ENCODE measurements at places on chromosomes 3 and 15. TPM values are rescaled to one million over a fixed set of nuclear protein-coding genes. Genes with fewer than 3 reads are reported as not detected.

CHRFAM7A gene
- total RNA-seq = 1.5 TPM

LDHAL6B gene
- total RNA-seq = not detected

NPHP3 gene
- 29.5 TPM for total RNA-seq

GOLGA8T gene
- 0.17 TPM for total RNA-seq

SLC12A8 gene
- total RNA-seq = 13.2 TPM

CYP8B1 gene
- not detected for total RNA-seq

NDN gene
- 66.9 TPM for total RNA-seq

PARP14 gene
- 54.0 TPM for total RNA-seq

SAMD7 gene
- not detected for total RNA-seq

CDHR4 gene
- total RNA-seq = 0.07 TPM

ADGRG7 gene
- not detected for total RNA-seq

ASB14 gene
- not detected for total RNA-seq

DAZL gene
- not detected for total RNA-seq

TRPM1 gene
- not detected for total RNA-seq

LXN gene
- 52.5 TPM for total RNA-seq

GOLGA6L9 gene
- total RNA-seq = 1.5 TPM

PAK6 gene
- total RNA-seq = 0.13 TPM

CCR9 gene
- not detected for total RNA-seq

DCP1A gene
- total RNA-seq = 13.1 TPM

PRR23E gene
- total RNA-seq = not detected

CPNE9 gene
- not detected for total RNA-seq

TLR9 gene
- total RNA-seq = 0.23 TPM

DNAH12 gene
- total RNA-seq = 0.13 TPM

ZNF501 gene
- 3.0 TPM for total RNA-seq

TRIM71 gene
- not detected for total RNA-seq

TGM4 gene
- total RNA-seq = not detected

ANP32A gene
- 58.0 TPM for total RNA-seq

CRYBG3 gene
- total RNA-seq = 37.6 TPM

SLC51B gene
- not detected for total RNA-seq

LRRC58 gene
- 30.2 TPM for total RNA-seq

GPX1 gene
- 194 TPM for total RNA-seq

ACAN gene
- total RNA-seq = 209 TPM

FILIP1L gene
- 23.8 TPM for total RNA-seq

FBXO40 gene
- not detected for total RNA-seq

CCDC13 gene
- total RNA-seq = 0.36 TPM

CNTN3 gene
- total RNA-seq = 7.0 TPM

RGMA gene
- 1.3 TPM for total RNA-seq

MB21D2 gene
- 5.1 TPM for total RNA-seq

LMAN1L gene
- not detected for total RNA-seq

ADAMTS17 gene
- total RNA-seq = 4.8 TPM
